CD4-positive, alpha-beta T cell treated with Interleukin-10 for 1 hour (primary cell): ENCODE measurements at places on chromosomes 5 and 9.

- DNase-seq, result no peak
Observed at GRCh38 chr9:16718296-16718695, 152.2 kb downstream of the BNC2 start.

GRCh38 chr5:66307647-66308241 is 163.6 kb downstream of the SREK1 start:
- peak; percentile 56 for DNase-seq

DNA sequence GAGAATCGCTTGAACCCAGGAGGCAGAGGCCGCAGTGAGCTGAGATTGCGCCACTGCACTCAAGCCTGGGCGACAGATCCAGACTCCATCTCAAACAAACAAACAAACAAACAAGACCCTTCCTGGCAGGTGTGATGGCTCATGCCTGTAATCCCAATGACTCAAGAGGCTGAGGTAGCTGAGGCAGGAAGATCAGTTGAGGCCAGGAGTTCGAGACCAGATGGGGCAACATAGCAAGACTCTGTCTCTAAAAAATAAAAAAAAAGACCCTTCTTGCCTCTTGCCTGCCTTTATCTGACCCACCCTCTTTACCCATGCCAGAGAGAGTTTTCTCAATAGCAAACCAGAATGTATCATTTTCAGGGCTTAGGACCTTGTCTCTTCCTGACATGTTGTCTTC is 8.8 kb upstream of the PANK3 start:
- DNase-seq, result no peak

DNA sequence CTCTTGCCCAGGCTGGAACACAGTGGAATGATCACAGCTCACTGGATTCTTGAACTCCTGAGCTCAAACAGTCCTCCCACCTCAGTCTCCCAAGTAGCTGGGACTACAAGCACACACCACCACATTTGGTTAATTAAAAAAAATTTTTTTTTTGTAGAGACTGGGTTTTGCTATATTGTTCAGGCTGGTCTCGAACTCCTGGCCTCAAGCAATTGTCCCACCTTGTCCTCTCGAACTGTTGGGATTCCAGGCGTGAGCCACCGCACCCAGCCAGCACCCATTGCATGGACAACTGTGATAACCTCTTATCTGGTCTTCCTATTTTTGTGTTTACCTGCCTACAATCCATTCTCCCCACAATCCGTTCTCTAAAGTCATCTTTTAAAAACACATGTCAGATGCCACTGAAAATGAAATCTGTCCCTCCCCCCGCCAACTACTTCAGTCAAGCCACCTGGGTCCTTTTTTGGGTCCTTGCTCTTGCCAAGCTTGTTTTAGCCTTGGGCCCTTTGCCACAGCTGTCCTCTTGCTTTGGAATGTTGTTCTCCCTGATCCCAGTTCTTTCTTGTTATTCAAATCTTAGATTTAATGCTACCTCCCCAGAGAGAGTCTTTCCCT is 250.5 kb downstream of the PIK3R1 start:
- DNase-seq, result no peak

- no peak for DNase-seq
Observed at GRCh38 chr5:93274291-93274690, 306.7 kb downstream of the NR2F1-AS1 start.

- no peak for DNase-seq
Observed at GRCh38 chr9:97992219-97992618, 9.1 kb downstream of the ANP32B start.

DNA sequence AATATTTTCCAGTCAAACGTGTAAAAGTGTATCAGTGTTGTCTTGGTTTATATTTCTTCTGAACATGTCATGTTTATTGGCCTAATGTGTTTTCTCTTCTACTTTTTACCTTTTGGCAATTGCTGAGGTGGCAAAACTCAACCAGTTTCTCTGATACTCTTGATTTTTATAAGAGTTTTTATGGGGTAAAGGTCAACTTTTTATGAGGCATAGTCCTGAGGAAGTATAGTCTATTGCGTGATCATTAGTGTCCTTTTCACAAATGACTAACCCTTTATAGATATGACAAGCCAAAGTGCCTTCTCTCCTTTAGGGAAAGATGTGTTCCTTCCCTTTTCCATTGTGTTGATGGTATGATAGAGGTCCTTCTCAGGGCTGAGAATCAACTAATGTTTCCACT is 32.9 kb downstream of the OCLN start:
- no peak for DNase-seq

GRCh38 chr5:144549580-144549979 is 378.9 kb downstream of the KCTD16 start:
- no peak for DNase-seq

DNA sequence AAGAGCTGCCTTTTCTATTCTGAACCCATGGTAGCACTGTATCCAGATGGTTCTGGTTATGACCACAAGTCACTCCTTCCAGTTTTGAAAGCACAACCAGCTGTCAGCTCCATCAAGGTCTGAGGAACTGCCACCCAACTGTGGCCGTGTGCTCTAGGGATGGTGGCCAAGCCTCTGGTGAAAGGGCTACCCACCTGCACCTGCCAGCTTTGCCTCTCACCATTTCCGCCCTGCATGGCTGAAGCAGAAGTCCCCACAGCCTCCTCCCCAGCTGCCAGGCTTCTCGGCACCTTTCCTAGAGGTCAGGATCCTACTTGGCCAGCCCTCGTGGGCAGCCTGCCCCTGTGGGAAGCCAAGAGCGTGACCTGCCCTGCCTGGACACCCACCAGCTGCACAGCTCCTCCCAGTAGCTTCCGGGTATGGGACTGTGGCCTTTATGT is 16.8 kb downstream of the SEMA5A start:
- DNase-seq, result no peak

DNA sequence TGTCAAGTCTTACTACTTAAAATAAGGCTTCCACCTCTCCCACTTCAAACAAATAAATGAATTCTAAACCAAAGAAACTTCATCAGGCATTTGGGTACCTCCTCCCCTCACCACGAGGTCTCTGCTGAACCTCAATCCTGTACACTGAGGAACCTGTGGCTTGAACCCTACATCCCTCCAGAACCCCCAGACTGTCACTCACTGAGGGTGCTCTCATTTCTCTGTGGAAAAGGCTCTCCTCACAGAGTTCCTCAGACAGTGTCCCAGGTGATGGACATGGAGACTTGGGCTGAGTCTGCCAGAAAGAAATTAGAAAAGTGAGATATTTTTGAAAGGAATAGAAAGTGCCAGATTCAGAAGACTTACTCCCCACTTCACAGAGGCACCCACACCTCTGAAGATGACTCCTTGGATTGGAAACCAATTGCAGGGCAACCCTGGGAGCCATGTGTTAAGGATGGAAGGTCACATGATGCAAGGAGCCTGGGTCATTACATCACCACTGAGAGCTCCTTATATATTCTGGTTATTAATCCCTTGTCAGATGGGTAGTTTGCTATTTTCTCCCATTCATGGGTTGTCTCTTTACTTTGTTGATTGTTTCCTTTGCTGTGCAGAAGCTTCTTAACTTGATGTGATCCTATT is 19.8 kb downstream of the MLANA start:
- DNase-seq, result no peak

DNA sequence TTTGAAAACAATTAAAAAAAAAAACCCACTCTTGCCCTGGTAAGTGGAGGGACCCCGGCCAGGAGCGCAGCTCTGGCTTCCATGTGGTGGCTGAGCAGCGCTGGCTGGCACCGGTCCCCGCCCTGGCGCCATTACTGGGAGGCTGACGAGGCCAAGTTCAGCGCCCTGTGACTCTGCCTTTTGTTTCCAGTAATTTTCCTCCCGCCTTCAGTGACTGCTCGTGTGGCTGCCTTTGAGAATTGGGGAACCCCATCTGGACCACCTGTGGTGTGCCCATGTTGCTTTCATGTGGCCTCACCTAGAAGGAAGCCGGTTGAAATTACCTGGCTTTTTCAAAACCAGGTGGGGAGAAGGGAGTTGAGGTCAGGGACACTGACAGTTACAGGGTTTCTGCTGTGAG is 136.1 kb downstream of the GAPVD1 start:
- no peak for DNase-seq

- no peak for DNase-seq
Observed at GRCh38 chr5:18394443-18394804, 760.2 kb downstream of the TAF11L14 start.

DNA sequence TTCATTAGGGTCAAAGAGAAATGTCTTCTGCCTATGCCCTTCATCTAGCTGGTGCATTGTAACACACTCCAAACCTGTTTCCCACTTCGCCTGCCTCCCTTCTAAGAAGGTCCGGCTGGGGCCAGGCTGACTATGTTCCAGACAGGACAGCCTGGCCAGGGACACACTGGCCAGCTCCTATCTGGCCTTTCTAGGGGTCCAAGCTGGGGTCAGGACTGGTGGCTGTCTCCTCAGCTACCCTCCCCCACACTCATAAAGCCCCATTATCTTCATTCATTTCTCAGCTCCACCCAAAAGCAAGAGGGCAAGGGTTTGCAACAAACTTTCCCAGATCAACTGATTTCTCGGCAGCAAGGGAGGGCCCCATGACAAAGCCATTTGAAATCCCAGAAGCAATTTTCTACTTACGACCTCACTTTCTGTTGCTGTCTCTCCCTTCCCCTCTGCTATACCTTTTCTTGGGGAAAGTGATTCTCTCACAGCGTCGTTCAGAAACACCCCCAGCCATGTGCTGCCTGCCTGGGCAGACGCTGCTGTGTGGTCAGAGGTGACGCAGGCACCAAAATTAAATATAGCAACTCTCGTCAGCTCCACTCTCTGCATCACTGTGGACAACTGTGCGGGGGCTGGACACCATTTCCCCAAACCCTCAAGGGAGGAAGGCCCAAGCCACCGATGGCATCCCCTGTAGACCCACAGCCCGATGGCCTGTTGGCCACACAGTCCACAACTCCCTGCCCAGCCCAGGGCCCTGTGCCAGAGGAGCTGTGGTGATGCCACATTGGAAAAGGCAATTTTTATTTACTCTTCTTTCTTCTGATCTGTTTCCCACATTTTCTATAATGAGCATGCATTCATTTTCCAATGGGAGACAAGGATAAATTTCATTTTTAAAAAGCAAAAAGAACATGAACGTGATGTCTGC is 6.1 kb downstream of the IL13 start:
- DNase-seq, result peak; percentile 47

- DNase-seq, result no peak
Observed at GRCh38 chr5:85967681-85968080, 650.1 kb upstream of the COX7C start.

DNA sequence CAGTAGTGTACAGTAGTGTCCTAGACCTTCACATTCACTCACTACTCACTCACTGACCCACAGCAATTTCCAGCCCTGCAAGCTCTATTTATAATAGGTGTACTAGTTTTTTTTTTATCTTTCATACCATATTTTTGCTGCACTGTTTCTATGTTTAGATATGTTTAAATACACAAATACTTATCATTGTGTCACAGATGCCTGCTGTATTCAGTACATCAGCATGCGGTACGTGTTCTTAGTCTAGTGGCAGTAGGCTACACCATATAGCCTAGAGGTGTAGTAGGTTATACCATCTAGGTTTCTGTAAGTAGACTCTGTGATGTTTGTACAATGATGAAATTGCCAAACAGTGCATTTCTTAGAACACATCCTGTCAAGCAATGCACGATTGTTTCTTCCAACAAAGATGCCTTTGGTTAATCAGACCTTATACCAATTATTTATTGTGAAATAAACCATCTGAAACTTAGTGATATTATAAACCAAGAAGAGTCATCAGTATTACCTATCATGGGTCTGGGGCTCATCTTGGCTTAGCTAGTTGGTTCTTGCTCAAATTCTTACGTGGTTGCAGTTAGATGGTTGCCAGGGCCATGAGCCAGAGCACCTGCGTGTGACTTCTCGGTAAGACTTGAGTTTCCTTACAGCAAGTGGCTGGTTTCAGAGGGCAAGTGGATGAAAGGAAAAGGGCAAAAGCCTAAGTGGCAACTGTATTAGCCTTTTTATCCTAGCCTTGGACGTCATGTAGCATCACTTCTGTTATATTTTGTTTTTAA is 41.1 kb downstream of the ERBIN start:
- no peak for DNase-seq

- DNase-seq, result no peak
Observed at GRCh38 chr9:76592091-76592973, 133.3 kb downstream of the GCNT1 start.

DNA sequence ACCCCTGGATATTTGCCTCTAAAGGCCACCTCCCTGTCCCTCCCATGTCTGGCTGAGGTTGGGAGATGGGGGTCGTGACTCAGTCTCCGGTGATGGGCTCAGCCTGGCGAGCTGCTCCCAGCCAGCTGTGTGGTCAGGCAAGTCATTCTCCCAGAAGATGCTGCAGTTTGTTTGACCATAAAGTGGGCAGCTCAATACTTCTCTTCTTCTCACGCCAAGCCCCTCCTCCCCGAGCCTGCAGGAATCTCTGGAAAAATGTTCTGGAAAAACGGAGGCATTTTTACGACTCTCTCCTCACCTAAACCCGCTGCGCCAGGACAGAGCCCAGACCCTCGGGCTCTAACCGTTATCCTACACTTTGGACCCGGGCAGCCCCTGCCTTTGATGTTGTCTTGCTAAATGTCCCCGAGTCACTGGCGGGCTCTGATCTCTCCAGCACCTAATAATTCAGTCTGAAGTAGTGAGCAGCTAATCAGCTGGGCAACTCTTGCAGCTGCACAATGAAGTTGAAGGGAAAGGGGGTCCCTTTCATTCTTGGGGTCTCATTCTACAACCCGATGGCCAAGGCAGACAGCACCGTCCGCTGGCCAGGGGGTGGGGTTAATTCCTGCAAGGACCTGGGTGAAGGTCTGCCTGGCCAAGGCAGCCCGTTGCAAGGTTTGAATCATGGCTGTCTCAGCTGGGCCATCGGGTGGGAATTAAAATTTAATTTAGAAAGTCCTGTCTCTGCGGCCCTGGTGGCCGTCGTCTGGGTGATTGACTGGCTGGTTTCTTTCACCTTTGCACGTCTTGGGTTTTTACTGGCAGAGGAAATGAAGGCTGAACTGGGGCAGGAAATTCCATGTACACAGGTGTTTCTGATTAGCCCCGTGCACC is 12.3 kb downstream of the DCANP1 start:
- DNase-seq, result no peak

DNA sequence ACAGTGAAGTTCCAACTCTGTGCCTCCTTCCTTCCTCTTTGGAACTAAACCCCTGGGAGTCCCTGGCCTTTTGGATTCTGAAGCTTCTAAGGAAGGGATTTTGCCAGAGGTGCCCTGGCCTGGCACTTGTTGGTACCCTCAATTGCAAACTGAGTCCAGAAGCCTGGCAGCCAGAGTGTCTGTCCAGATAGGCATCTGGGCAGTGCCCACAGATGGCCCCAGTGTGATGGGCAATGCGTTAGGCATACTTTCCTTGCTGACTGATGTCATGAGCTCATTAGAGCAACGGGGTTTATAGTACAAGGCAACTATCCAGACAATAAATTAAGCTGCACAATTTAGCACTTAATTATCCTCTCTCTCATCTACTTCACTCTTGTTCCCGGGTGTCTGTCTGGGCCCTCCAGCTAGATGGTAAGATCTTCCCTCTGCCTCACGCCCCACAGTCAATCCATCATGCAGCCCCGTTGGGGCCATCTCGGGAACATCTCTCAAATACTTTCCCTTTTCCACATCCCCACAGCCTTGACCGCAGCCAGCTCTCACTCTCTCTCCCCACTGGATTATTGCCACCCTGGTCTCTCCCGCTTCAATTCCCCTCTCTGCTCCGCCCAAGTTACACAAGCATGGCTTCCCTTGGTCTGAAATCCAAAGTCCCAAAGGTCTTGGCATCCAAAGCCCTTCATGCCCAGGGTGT is 157.5 kb upstream of the SMIM23 start:
- DNase-seq, result no peak

GRCh38 chr9:33684831-33685230 is 110.5 kb upstream of the PRSS3 start:
- DNase-seq, result no peak

GRCh38 chr9:125750627-125751011 is 3.4 kb downstream of the PBX3 start:
- no peak for DNase-seq
